ENCODE measurements at places on chromosomes 13 and 19.

- peak; percentile 51 for DNase-seq
These were observed 108.3 kb downstream of the DOCK9 start for GRCh38 chr13:98869408-98870090.

GRCh38 chr19:11649941-11650340, 52.7 kb downstream of the ZNF627 start:
- DNase-seq, result no peak

DNA sequence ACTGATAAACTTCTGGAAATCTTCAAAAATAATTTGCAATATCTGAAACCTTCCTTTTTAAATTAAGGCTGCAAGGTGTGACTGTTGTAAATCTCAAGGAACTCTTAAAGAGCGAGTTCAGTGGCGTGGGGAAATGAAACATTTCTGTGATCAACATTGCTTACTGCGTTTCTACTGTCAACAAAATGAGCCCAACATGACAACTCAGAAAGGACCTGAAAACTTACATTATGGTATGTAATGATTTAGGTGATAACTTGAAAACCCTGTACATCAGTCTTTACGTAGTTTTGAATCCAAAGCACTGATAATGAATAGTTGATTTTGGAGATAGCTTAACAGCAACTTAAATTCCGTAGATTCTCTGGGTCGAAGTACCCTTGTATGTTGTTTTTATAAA, 92.8 kb downstream of the ZMYM2 start:
- no peak for DNase-seq

DNA sequence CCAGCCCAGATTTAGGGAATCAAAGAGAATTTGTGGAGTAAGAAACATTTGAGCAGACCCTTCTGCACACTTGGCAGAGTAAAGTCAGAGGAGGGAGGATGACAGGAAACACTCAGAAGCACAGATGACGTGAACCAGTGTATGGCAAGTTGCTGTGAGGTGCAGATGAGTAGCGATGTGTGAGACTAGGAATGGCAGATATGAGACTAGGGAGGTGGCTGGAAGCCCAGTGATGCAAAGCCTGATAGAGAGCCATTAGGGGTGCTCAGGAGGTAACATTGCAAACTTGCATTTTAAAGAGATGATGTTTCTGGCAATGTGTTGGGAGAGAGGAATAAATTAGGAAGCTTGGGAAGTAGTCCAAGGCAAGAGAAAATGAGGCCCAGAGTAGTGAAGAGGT, 44.0 kb downstream of the PCDH17 start:
- no peak for DNase-seq

DNA sequence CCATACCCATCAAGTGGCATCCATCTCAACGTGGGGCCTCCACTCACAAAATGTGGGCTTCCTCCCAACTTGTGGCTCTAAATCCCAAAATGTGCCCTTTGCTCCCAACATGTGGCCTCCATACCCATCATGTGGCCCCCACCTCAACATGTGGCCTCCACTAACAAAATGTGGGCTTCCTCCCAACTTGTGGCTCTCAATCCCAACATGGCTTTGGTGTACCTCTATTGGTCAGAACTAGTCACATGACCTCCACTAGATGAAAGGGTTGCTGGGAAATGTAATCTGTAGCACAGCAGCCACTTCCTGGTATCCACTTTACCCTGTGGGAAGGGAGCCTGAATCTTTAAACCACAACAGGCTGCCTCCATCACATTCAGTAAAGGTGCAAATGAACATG, 10.1 kb upstream of the ACER1 start:
- DNase-seq, result peak; percentile 13

DNA sequence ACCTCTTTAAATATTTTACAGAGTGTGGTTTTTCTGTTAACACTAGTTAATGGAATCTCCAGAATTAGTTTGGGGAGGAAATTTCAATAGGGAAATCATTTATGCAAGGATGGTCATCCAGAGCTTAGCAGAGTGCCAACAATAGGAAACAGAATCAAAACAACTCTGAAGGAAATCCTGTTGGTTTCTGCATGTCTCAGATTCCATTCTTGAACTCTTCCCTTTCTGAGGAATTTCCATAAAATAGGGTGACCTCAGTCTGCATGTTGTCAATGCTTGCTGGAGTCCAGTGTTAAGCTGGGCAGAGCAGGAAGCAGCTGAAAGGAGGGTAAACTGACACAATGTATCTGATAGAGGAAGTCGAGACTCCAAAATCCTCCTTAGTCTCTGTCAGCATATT, 16.9 kb downstream of the CBY2 start:
- no peak for DNase-seq

- peak; percentile 55 for DNase-seq
These were observed 34.9 kb upstream of the TPM4 start for GRCh38 chr19:16041299-16041990.

GRCh38 chr13:96091164-96092117, 1.5 kb downstream of the HS6ST3 start:
- no peak for DNase-seq

DNA sequence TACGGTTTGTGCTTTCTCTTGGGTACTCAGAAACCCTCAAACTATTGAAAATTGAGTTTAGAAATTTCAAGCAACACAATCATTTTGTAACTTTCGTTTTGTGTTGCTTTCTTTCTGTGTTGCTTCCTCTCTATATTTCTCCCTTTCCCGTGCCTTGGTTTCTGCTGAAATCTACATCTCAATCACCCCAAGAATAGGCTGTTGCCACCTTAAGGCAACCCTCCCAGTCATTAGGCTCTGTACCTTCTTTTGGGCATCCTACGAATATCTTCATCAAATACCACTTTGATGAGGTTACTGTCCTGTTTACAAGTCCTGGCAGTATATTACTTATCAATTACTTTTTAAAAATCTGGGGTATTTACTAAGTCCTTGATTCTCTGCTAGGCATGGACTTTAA, 621.6 kb downstream of the GPC6 start:
- DNase-seq, result no peak

DNA sequence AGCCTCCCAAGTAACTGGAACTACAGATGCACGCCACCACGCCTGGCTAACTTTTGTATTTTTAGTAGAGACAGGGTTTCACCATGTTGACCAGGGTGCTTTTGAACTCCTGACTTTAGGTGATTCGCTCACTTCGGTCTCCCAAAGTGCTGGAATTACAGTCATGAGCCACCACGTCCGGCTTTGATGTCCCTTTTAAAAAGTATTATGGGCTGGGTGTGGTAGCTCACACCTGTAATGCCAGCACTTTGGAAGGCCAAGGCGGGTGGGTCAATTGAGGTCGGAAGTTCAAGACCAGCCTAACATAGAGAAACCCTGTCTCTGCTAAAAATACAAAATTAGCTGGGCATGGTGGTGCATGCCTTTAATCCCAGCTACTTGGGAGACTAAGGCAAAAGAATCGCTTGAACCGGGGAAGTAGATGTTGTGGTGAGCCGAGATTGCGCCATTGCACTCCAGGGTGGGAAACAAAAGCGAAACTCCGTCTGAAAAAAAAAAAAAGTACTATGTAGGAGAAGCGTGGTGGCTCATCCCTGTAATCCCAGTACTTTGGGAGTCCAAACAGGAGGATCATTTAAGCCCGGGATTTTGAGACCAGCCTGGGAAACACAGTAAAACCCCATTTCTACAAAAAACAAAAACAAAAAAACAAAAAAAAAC, 22.8 kb upstream of the ERVV-1 start:
- DNase-seq, result no peak

GRCh38 chr19:35313587-35313986, 15.4 kb upstream of the CD22 start:
- no peak for DNase-seq

DNA sequence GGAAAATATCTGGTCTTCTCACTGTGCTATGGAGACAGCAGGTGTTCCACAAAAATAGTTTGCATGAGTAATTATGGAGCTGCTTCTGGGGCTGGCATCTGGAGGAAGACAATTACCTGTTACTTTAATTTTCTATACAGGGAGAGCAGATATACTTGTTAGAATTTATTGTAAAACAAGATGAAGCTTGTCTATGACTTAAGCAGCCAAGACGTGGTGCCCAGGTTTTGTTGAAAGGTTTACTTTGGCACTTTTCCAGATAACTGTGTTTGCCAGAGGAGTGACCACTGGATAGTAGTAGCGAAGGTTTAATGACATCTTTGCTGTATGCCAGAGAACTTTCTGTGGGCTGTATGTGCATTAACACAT, 134.5 kb upstream of the KL start:
- no peak for DNase-seq

- peak; percentile 95 for DNase-seq
These were observed 43.6 kb downstream of the RUBCNL start for GRCh38 chr13:46343279-46343994.

DNA sequence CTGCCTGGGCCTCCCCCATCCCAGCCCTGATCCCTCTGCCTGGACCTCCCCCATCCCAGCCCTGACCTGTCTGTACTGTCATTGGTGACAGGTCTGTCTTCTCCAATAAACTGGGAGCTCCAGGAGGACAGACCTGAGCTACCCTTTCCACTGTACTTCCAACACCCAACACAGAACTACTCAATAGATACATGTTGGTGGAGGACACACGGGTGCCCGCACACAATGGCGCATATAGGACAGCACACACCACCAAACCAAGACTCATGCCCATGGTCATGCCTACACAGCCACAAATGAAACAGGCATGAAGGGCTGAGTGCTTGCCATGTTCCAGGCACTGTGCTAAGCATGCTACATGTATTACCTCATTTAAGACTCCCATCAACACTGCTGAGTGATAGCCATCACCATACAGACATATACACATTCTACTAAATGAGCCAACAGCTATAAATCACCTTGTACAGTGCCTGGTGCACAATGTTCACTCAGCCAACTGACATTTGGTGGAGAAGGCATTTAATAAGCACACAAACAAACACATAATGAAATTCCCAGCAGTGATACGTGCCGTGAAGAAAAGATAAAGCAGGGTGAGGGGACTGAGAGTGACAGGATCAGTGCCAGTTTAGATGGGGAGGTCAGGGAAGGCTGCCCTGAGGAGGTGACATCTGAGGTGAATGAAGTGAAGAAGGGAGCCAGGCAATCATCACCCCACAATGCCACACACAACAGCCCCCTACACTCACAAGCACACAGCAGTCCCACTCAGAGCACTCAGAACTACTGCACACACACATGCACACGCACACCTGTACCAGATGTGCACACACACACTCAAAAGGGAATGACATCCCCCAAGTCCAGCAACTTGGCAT, 857 bp downstream of the POU2F2 start:
- no peak for DNase-seq

GRCh38 chr19:19661675-19662251, 1.7 kb downstream of the ATP13A1 start:
- DNase-seq, result peak; percentile 45

DNA sequence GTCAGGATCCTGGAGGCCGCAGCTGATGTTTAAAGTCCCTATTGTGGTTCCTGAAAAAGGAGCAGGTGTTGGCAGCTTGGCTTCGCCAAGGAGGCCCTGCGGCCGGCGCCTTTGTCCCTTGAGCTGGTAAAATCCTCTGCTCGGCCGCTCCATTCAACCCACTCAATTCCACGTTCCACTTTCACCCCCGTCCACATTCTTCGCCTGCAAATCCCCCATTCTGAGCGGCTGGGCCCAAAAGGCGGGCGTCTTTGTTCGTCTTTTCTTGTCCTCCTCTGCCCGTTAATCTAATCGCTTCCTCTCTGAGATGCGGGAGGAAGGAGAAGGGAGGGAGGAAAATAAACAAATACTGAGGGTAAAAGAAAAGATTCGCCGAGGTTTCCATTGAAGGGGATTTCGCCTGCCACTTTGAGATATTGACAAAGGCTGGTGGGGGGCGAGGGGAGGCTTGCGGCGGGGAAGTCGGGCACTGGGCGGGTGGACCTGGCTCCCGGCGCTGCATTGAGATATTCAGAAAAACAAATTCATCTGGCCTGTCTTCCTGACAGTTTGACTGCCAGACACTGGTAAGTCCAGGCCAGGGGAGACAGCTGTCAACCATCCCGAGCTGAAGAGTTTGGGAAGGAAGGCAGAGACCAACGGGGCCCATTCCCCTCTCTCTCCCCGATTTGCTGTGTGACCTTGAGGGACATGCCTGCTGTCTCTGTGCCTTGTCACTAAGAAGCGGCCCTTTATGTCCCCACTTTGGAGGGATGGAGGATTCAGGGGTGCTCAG, 37.6 kb downstream of the ZNRF4 start:
- DNase-seq, result no peak

DNA sequence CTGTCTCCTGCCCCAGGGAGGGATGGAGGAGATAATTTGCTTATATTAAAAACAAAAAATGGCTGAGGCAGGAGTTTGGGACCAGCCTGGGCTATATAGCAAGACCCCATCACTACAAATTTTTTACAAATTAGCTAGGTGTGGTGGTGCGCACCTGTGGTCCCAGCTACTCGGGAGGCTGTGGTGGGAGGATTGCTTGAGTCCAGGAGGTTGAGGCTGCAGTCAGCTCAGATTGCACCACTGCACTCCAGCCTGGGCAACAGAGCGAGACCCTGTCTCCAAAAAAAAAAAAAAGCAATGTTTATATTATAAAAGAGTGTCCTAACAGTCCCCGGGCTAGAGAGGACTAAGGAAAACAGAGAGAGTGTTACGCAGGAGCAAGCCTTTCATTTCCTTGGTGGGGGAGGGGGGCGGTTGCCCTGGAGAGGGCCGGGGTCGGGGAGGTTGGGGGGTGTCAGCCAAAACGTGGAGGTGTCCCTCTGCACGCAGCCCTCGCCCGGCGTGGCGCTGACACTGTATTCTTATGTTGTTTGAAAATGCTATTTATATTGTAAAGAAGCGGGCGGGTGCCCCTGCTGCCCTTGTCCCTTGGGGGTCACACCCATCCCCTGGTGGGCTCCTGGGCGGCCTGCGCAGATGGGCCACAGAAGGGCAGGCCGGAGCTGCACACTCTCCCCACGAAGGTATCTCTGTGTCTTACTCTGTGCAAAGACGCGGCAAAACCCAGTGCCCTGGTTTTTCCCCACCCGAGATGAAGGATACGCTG, 184.0 kb downstream of the KDM4B start:
- DNase-seq, result no peak

DNA sequence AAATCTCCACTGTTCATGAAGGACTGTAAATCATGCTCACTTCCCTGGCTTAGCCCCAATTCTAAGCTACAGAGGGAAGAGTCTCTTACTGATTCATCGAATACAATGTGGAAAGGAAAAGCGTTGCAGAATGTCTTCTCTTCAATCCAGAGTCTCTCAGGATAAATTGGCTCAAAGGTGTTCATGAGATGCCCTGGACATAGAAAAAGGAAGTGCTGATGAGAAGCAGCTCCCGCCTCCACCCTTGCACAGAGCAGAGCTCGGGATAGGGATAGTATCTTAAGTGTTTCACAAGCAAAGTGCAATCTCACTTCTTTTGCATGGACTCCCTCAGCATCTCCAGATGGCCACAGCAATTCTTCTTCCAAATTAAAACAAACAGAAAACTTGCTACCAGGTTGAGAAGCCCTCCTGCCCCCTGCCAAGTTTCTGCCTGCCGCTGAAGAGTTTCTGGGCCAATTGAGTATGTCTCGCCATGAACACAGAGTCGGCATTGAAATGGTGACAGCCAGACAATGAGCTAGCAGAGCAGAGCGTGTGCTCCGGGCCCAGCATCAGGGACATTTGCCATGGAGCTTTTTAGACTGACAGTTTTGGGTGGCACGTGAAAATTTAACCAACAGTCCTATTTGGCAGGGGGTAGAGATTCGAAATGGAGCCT, 85.7 kb downstream of the C13orf42 start:
- DNase-seq, result no peak

GRCh38 chr19:1783354-1783753, 28.7 kb downstream of the ATP8B3 start:
- no peak for DNase-seq

Measured in hematopoietic multipotent progenitor cell treated with erythropoietin and hydrocortisone succinate and interleukin-3 and kit ligand, for 8 days (in vitro differentiated cells).